ENCODE measurements at places on chromosomes 6 and 20. TPM values are rescaled to one million over a fixed set of nuclear protein-coding genes. Genes with fewer than 3 reads are reported as not detected.

GRCh38 chr6:144477396-144477795 is 192.3 kb downstream of the UTRN start:
- H3K27ac ChIP-seq = no peak overlapping the region
- peaks cover 21% of the 10 kb centered on the region for H3K36me3 ChIP-seq
- no peak for DNase-seq
- no peak overlapping the region for H3K4me3 ChIP-seq

The PDE7B gene
- total RNA-seq = 0.62 TPM

- no peak overlapping the region for H3K27ac ChIP-seq
- H3K4me3 ChIP-seq = no peak overlapping the region
- no peaks in the 10 kb centered on the region for H3K4me1 ChIP-seq
- H3K36me3 ChIP-seq = no peaks in the 10 kb centered on the region
- no peak for DNase-seq
- H3K27me3 ChIP-seq = no peaks in the 10 kb centered on the region
These were observed 170.0 kb upstream of the ZNF184 start for GRCh38 chr6:27642744-27643456.

- peak overlapping the region; percentile 87 for H3K4me3 ChIP-seq
- H3K36me3 ChIP-seq = peaks cover 12% of the 10 kb centered on the region
- DNase-seq = no peak
- peaks cover 20% of the 10 kb centered on the region for H3K27me3 ChIP-seq
- H3K4me1 ChIP-seq = peaks cover 19% of the 10 kb centered on the region
These were observed 381 bp upstream of the BICRAL start for GRCh38 chr6:42781546-42781795.

- DNase-seq = no peak
- H3K36me3 ChIP-seq = no peaks in the 10 kb centered on the region
- H3K4me1 ChIP-seq = no peaks in the 10 kb centered on the region
- no peak overlapping the region for H3K4me3 ChIP-seq
These were observed 622.6 kb upstream of the PTCHD4 start for GRCh38 chr6:48733581-48733980.

The MOG gene
- not detected for total RNA-seq

DNA sequence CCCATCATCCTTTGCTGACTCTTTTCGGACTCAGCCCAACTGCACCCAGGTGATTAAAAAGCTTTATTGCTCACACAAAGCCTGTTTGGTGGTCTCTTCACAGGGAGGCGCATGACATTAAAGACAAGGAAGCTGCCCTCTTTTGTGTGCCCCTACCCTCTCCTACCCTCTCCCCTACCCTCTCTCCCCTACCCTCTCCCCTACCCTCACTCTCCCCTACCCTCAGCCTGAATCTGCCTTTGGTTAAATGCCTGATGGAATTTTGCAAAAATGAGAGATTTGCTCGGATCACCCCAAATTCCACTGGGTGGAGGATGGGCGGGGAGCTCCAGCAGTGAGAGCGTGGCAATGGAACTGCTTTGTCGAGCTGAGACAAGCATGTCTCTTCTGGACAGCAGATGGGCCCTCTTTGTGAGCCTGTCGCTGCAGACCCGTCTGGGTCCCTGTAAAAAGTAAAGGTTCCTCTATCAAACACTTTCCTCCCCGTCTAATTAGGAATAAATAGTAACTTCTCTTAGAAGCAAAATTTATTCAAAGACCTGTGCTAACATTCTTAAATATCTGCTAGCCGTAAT is 76.4 kb upstream of the MLN start:
- H3K4me3 ChIP-seq = no peak overlapping the region
- peaks cover 2% of the 10 kb centered on the region for H3K27me3 ChIP-seq
- no peak overlapping the region for H3K27ac ChIP-seq
- peaks cover 9% of the 10 kb centered on the region for H3K4me1 ChIP-seq
- H3K36me3 ChIP-seq = no peaks in the 10 kb centered on the region
- no peak for DNase-seq

- no peak overlapping the region for H3K4me3 ChIP-seq
- DNase-seq = peak; percentile 14
- no peak overlapping the region for H3K27ac ChIP-seq
- H3K4me1 ChIP-seq = peaks cover 16% of the 10 kb centered on the region
These were observed 229.1 kb downstream of the NFATC2 start for GRCh38 chr20:51313358-51313827.

GRCh38 chr20:25421102-25421501 is 13.6 kb downstream of the GINS1 start:
- no peak for DNase-seq
- H3K4me3 ChIP-seq = no peak overlapping the region
- H3K27ac ChIP-seq = no peak overlapping the region
- H3K27me3 ChIP-seq = peaks cover 2% of the 10 kb centered on the region
- H3K4me1 ChIP-seq = no peaks in the 10 kb centered on the region

- H3K27me3 ChIP-seq = no peaks in the 10 kb centered on the region
- H3K4me1 ChIP-seq = peaks cover 13% of the 10 kb centered on the region
- DNase-seq = peak; percentile 26
- peak overlapping the region; percentile 49 for H3K4me3 ChIP-seq
These were observed 230.7 kb upstream of the BTBD3 start for GRCh38 chr20:11686820-11687543.

DNA sequence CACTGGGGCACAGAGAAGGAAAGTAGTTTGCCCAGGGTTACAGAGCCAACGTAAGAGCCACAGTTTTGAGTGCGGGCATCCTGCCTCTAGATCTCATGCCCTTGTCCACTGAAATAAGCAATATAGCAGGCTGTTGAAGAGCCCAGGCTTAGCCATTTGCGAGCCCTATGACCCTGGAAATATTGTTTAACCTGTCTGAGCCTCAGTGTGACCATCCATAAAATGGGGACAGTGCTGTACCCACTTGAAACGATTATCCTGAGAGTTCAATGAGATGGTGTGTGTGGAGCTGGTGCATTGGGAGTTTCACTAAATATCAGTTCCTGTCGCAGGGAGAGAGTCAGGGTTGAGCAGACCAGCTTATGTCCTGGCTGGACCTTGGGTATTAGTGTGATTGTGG is 173.1 kb upstream of the KCNG1 start:
- no peaks in the 10 kb centered on the region for H3K36me3 ChIP-seq
- H3K27me3 ChIP-seq = peaks cover 2% of the 10 kb centered on the region
- no peak overlapping the region for H3K4me3 ChIP-seq
- H3K4me1 ChIP-seq = no peaks in the 10 kb centered on the region
- DNase-seq = no peak
- H3K27ac ChIP-seq = no peak overlapping the region

DNA sequence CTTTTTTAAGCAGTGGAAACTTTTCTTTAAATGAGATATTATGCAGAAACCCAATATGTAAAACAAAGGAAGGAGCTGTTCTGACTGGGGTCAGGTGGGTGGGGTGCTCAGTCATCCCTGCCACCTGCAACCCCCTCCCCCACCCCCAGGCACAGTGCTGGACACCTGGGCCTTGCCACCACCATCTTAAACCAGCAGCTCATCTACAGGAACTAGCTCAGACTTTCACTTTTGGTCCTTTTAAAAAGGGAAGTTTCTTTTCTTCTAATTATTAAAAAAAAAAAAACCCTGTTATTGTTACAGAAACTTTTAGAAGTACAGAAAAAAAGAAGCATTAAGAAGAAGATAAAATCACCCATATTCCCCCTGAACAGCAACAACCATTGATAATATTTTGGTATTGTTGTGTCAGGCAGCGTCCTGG is 37.1 kb downstream of the PPP1R16B start:
- peaks cover 36% of the 10 kb centered on the region for H3K4me1 ChIP-seq
- no peak for DNase-seq
- H3K27me3 ChIP-seq = no peaks in the 10 kb centered on the region
- H3K4me3 ChIP-seq = no peak overlapping the region

DNA sequence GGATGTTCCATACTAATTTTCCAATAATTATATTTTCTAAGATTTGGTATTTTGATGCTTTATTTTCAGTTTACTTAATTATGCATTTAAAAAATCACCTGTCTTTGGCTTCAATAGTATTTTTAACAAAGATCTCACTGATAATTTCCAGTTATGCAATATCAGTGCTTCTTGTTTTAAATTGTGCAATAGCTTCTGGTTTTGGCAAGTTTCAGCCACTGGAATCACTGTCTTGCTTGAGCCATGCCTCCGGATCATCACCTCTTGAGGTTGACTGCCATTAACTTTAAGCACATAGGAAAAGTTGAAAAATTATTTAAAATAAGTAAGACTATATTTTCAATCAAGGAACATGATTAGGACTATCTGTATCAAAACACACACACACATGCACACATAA is 1242.1 kb downstream of the HACE1 start:
- H3K27ac ChIP-seq = no peak overlapping the region
- no peak for DNase-seq
- H3K4me1 ChIP-seq = no peaks in the 10 kb centered on the region
- H3K4me3 ChIP-seq = no peak overlapping the region
- H3K27me3 ChIP-seq = no peaks in the 10 kb centered on the region

DNA sequence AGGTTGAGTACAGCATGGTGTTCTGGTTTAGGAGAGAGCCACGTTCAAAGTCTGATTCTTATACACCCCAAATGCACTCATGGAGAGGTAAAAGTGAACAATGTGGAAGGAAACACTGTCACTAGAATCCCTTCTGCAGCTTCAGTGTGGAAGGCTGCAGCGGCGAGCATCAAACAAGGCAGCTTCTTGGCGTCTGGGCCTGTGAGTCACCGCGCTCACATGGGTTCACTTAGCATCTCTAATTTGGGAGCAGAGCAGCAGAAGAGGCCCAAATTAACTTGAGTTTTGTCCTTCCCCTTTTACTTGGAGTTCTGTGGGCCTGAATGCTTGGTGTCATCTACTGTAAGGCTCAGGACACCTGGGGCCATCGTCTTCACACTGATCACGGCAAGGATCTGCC is 10.9 kb upstream of the E2F1 start:
- H3K4me3 ChIP-seq = no peak overlapping the region
- H3K27ac ChIP-seq = peak overlapping the region; percentile 26
- H3K27me3 ChIP-seq = peaks cover 4% of the 10 kb centered on the region
- DNase-seq = no peak
- peaks cover 7% of the 10 kb centered on the region for H3K4me1 ChIP-seq

The CCN6 gene
- not detected for total RNA-seq

DNA sequence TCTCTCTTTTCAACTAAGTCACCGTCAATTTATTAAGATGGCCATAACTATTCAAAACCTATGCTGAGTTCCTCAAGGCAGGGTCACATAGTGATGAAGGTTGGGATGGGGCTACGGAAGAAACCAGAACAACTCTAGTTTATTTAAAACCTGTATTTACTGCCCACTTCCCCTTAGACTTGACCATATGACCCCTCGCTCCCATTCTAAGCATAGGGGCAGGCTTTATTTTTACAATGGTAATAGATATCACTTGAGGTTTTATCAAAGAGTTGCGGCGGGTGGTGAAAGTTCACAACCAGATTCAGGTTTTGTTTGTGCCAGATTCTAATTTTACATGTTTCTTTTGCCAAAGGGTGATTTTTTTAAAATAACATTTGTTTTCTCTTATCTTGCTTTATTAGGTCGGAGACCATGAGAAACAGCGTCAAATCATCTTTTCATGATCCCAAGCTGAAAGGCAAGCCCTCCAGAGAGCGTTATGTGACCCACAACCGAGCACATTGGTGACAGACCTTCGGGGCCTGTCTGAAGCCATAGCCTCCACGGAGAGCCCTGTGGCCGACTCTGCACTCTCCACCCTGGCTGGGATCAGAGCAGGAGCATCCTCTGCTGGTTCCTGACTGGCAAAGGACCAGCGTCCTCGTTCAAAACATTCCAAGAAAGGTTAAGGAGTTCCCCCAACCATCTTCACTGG is 5.5 kb downstream of the EDN1 start:
- no peak for DNase-seq
- peaks cover 11% of the 10 kb centered on the region for H3K4me1 ChIP-seq
- peaks cover 10% of the 10 kb centered on the region for H3K36me3 ChIP-seq
- no peak overlapping the region for H3K4me3 ChIP-seq

GRCh38 chr20:44142413-44142812 is 44.6 kb downstream of the JPH2 start:
- no peak overlapping the region for H3K4me3 ChIP-seq
- H3K36me3 ChIP-seq = no peaks in the 10 kb centered on the region
- no peak for DNase-seq
- H3K27me3 ChIP-seq = peaks cover 8% of the 10 kb centered on the region
- no peak overlapping the region for H3K27ac ChIP-seq
- H3K4me1 ChIP-seq = peaks cover 13% of the 10 kb centered on the region

DNA sequence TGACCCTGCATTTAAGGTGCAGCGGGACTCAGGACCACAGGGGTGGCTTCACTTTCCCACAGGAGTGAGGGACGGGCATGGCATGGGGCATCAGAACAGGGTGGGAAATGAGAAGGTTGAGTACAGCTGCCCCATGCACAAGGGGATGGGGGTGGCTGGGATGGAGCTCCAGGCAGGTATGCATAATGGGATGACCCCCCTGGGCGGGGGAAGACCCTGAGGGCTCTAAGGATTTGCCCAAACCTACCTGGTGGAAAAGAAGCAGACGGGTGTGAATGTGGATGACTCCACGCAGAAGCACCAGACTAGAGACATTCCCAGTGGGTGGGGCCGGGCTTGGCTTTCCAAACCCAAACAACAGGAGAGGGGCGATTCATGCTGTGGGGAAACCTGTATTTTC is 200.3 kb downstream of the SYNDIG1 start:
- peaks cover 10% of the 10 kb centered on the region for H3K27me3 ChIP-seq
- peaks cover 6% of the 10 kb centered on the region for H3K36me3 ChIP-seq
- H3K4me1 ChIP-seq = no peaks in the 10 kb centered on the region

The HLA-DOA gene
- 7.3 TPM for total RNA-seq

DNA sequence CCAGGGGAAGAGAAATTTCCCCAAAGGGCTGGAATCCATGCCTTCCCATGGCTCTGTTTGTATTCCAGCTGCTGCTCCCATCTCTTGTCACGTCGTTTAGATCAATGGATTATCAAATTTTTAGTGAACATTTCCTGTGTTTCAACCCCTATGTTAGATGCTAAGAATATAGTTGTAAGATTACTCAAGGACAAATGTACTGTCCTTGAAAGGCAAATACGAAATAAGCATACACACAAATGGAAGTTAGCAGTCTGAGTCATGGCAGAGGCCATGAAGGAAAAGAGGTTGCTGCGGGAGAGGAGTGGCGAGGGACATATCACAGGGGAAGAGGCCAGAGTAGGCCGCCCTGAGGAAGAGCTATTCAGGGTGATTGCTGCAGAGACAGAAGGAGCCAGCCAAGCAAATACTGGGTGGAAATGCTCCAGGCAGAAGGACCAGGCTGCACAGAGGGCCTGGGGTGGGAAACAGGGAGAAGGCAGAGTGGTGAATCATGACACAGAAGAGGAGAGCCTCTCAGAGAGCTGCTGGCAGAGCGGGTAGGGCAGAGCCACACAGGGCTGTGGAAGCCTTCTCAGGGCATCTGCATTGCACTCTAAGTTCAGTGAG is 219.2 kb upstream of the LRFN2 start:
- H3K36me3 ChIP-seq = no peaks in the 10 kb centered on the region
- no peak for DNase-seq
- peaks cover 14% of the 10 kb centered on the region for H3K27me3 ChIP-seq
- H3K27ac ChIP-seq = no peak overlapping the region

The PTCHD4 gene
- total RNA-seq = 28.5 TPM
